ENCODE measurements at places on chromosomes 1 and 21.

GRCh38 chr21:39095681-39096080, 87.6 kb downstream of the PSMG1 start:
- no peak for DNase-seq

DNA sequence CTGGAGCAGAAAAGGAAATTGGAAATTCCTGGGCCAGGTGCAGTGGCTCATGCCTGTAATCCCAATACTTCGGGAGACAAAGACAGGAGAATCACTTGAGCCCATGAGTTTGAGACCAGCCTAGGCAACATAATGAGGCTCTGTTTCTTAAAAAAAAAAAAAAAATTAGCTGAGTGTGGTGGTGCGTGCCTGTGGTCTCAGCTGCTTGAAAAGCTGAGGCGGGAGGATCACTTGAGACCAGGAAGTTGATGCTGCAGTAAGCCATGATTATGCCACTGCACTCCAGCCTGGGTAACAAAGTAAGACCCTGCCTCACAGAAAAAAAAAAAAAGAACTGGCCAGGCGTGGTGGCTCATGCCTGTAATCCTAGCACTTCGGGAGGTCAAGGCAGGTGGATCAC, 56.7 kb downstream of the SRSF11 start:
- DNase-seq, result no peak

GRCh38 chr1:228478326-228478725, 8.9 kb upstream of the RNF187 start:
- DNase-seq, result no peak

GRCh38 chr1:169886931-169887330, 6.8 kb downstream of the SCYL3 start:
- no peak for DNase-seq

GRCh38 chr21:39346671-39347331, 2.1 kb downstream of the HMGN1 start:
- DNase-seq, result no peak

DNA sequence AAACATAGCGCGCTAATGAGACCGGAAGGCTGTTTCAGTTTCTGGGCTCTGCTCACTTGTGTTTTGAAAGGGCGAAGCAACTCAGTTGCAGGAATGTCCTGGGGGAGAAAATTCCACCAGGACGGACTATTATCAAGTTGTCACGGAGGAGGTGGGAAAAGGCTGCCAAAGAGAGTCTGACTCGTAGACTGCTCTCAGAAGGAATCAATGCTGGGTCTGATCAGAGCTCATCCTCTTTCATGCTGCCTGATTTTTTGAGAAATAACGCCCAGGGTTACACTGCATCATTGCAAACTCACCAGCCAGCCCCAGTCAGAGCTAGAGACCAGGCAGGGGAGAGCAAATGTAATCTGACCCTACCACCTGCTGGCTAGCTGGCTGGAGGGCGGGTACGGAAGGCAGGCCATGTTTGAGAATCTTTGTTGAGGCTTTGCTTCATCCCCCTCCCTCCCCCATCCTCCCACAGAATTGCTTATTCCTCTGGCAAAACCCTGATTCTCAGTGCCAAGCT, 36.4 kb upstream of the BCL9 start:
- no peak for DNase-seq

DNA sequence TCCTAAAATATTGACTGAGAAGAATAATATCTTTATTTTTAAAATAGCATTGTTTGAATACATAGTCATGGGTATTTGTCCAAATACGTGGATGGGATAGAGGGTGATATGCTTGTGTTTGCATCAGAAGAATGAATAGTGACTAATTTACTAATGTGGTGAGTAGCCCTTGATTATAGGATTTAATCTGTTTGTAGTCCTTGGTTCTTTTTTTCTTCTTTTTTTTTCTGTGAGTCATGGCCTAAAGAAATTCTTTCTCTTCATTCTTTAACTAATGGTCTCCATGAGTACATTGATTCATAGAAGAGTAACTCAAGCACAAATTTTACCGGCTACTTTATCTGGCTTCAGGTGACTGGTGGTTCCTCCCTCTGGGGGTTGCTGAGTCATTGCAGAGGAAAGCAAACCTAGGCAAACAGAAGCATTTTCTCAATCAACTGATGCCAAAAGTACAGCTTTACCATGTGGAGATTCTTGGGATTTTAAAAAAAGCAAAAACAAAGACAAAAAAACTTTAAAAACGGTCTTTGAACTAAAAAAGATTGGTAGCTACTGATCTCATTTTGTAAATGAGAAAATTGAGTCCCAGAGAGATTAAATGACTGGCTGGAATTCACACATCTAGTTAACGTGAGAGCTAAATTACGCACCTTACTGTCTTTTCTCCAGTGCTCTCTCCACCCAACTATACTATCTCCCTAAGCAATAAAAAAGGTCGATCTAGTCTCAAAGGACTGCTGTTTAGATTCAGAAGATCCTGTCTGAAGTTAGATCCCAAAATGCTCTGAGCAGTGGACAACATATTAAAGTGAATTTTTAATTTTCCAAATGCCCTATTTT, 40.5 kb downstream of the AK5 start:
- DNase-seq, result no peak

DNA sequence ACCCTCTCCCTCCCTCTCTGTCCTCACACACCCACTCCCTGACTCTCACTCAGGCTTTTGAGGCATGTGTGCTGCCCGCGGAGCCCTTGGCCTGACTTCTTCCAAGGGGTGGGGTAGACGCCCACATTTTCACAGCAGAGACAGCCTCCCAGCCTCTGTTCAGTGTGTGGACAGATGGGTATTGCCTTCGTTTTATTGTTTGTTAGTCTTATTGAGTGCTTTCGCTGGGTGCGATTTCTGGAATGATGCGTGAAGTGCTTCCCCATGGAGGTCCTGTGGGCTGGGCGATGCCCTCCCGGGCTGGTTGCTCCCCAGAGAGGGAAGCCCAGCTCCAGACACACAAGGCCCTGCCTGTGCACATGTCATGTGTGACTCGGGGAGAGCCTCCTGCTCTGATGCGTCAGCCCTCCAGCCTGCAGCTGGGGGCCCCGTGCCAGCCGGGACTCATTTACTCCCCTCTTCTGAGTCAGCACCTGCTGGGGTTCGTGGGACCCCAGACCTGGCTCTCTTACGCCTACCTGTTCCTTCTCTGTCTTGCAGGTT, 14.7 kb downstream of the PDXK start:
- no peak for DNase-seq

DNA sequence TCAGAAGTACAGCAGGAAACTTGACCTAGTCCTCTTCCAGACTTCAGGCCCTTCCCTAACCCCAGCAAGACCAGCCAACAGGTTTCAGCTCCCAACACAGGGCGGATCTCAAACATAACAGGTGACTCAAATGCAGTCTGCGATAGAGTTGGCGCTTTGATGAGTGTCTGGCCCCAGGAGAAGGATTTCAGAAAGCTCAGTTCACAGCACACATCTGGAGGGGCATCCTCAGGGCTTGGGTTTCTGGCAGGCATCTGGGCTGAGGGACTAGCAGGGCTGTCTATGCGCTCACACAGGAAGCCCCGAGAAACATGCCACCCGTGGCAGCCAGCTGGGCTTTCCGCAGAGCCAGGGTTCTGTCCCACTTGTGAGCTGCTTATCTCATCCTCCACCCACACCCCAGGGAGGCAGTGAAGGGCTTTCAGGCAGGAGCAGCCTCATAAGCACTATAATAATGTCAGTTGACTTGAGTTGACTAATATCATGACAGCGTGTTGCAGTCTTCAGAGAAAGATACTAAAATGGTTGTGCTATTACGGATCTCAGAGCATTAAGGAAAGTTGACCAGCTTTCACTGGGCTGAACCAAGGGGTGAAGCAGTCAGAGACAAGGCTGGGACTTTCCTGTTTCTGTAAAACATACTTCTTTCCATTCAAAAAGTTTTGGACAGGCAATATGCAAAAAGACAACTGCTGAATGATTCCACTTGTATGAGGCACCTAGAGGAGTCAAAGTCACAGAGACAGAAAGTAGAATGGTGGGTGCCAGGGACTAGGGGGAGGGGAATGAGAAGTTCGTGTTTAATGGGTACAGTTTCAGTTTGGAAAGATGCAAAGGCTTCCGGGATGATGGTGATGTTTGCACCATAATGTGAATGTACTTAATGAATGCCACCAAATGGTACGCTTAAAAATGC, 233.0 kb upstream of the IRF2BP2 start:
- no peak for DNase-seq
